ENCODE measurements at places on chromosomes 11 and 22.

- DNase-seq = no peak
These were observed 24.0 kb upstream of the TMEM191C start for GRCh38 chr22:21443057-21443734.

DNA sequence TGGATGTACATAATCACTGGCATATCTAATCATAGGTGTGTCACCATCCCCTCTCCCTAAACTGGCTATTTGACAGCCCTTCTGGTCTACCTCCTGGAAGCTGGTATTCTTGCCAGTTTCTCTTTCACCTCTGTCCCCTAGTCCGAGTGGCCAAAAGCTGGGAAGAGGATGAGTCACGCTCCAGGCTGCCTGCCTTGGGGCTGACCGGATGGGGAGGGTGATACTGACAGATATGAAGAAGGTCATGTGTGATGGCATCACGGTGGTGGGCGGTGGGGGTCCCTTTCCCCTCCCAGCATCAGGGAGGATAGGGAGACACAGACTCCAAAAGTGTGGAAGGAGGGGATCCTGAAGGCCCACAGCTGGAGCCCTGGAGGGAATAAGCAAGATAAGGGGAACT lies 4.8 kb downstream of the OAF start:
- no peak for DNase-seq

DNA sequence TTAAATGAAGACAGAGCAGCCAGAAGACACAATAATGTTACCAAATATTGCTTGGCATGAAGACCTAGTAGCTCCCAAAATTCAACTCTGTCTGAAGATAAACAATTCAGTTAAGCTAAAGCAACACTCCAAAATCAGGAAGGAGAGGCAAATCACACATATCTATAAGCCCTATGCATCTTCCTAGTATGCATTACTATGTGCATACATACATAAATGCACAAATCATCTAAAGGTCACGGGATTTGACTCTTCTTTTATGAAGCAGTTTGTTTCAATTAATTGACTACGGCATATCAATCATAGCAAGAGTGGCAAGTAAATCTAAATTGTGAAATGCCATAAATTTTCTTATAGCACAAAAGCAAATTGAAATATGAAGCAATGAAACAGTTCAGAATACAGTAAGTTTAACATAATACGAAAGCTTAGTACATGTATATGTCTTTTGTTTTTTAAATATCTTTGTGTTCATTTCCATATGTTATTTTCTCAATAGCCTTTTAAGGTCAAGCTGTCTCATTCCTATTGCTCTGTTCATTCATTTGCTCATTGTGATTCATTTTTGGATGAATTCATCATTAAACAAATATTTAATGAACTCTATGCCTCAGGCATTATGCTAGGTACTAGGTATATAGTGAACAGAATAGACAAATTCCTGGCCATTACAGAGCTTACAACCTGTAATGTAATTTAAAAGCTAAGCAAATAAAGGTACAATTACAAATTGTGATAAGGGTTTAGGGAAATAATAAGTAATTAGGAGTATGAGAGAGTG lies 540.5 kb downstream of the DLG2 start:
- DNase-seq = peak; percentile 4

- DNase-seq = no peak
These were observed 292.5 kb downstream of the BRD1 start for GRCh38 chr22:49535126-49535525.

GRCh38 chr11:44621140-44621681 lies 55.7 kb downstream of the CD82 start:
- peak; percentile 56 for DNase-seq

DNA sequence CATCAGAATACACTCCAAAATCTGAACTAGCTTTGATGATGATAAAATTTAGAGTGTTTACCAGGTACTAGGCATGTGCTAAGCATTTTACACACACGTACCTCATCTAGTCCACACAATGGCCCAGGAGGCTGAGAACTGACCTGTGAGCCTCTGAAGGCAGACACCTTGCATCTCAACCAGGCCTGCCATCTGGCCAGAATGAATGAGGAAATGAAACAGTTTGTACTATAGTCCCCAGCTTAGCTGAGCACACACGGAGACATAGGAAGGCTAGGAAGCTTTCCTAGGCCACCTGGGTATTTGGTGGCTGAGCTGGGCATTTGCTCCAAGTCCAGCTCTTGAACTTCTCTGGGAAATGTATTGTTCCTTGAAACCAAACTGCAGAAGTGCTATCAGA lies 6.9 kb upstream of the SHANK3 start:
- no peak for DNase-seq

DNA sequence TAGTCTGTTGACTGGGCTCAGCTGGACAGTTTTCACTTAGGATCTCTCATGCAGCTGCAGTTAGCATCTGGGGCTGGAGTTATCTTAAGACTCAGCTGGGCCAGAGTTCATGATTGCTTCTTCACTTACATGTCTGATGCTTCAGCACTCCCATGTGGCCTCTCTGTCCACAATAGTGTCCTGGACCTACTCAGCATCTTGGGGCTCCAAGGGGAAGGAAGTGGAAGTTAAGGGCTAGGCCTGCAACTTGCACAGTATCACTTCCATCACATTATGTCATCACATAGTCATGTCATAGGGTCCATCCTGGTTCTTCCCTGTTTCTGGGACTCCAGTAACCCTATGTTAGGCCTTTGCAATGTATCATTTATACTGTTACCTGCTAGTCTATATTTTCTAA lies 115.9 kb downstream of the C11orf65 start:
- no peak for DNase-seq

Measured in NCI-H2029 (cell line).